Stimulated activated CD4-positive, alpha-beta T cell treated with anti-CD3 and anti-CD28 coated beads, Interleukin-12 subunit alpha, Interleukin-12 subunit beta, amount 100 ng/mL, for 24 hours (primary cell): ENCODE measurements at places on chromosomes 2 and 18.

- DNase-seq: no peak
Measured at GRCh38 chr2:185108588-185108987, 510.3 kb downstream of the ZNF804A start.

- DNase-seq: no peak
Measured at GRCh38 chr2:219759801-219760200, 132.4 kb downstream of the SLC4A3 start.

GRCh38 chr2:187105218-187105617, 256.2 kb upstream of the ZSWIM2 start:
- DNase-seq: no peak

DNA sequence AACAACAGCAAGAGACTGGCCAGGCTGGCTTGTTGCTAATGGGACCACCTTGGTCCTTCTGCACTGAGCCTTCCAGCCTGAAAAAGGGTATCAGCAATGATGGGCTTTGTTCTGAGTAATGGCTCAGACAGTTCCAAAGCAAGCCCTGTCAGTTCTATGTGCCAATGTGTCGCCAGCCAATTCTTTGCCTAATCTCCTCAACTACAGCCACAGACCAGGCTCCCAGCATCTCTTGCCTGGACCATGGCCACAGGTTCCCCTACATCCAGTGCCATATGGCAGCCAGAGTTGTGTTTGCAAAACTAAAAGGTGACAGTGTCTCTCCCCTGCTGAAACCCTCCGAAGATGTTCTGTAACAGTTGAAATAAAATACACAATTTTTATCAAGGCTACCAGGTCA, 61.5 kb upstream of the TMEM177 start:
- DNase-seq: no peak

DNA sequence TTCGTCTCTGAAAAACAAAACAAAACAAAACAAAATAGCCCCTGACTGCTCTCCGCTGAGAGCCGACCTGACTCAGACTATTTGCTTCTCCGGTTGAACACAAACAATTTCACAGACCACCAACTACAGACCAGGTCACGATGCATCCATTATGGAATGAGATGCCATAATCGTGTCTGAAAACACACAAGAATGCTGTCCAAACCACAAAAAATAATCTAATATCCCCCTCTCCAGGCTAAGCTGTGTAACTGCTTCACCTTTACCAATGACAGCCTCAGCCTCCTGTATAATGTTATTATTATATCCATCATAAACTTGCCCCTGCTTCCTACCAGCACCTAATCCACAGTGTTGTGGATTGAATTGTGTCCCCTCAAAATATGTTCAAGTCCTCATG, 114.7 kb downstream of the DNAH6 start:
- DNase-seq: no peak

- no peak for DNase-seq
Measured at GRCh38 chr2:226495466-226496272, 304.0 kb downstream of the IRS1 start.

GRCh38 chr2:106582148-106583143, 95.3 kb downstream of the CD8B2 start:
- DNase-seq: peak; percentile 48
